ENCODE measurements at places on chromosomes 6 and 20.

DNA sequence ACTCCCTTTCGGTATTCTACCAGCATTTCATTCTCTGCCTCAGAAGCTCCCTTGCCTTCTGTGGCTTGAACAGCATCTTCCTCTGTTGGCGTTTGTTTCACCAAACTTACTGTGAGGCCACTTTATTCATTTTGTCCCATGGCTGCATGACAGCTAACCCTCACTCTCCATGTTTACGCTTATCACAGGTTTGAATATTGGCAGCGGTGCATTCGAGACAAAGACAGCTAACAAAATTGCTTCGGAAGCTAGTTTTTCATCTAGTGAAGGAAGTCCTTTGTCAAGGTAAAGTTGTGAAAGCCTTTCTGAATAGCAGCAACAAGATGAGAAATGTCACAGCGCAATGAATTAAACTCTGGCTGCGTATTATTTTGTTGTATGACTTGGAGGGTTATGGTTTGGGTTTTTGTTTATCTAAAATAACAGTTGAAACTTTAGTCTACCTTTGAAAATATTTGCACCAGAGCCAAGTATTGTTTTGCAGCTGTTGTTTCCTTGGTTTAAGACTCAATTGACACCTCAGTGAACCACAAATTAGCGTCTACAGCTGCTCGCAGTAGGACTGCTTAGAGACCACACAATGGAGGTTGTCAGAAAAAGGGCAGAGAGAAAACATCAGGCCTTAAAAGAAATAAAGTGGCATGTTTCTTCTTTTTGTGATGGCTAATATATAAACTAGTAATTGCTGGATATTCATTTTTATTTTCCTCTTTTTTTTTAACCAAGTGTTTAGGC is 70.4 kb upstream of the XRN2 start:
- DNase-seq = no peak

GRCh38 chr20:49490689-49491088 is 8.2 kb upstream of the KCNB1 start:
- no peak for DNase-seq

- peak; percentile 34 for DNase-seq
These were observed 80.7 kb upstream of the CCN6 start for GRCh38 chr6:111973118-111973761.

DNA sequence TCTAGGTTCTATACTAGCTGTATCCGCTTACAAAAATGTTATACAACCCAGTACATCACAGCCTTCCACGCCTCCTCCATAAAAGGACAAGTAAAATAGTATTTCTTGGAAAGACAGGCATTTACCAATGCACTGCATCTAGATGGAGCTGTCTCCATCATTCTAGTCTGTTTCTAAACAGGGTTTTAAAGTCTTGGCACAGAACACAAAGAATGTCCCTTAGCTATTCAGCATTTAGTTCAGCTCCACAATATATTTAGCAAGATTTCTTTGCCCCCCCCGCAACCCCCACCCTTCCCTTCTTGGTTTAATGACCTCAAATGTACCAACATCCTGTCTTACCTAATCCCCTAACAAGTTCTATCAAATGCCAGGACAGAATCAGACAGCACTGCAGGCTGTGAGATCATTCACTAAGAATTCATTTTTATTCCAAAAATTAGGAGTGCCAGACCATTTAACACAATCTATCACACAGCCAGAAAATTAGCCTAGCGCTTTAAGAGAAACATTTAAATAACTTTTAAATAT is 198.6 kb downstream of the BACH2 start:
- no peak for DNase-seq

- DNase-seq = no peak
These were observed 2.7 kb downstream of the EPB41L2 start for GRCh38 chr6:131060311-131060710.

GRCh38 chr6:119116712-119117281 is 38.3 kb upstream of the FAM184A start:
- no peak for DNase-seq

GRCh38 chr6:16944596-16944995 is 157.3 kb upstream of the STMND1 start:
- DNase-seq = no peak

- DNase-seq = no peak
These were observed 17.9 kb downstream of the CHMP4B start for GRCh38 chr20:33828967-33829560.

DNA sequence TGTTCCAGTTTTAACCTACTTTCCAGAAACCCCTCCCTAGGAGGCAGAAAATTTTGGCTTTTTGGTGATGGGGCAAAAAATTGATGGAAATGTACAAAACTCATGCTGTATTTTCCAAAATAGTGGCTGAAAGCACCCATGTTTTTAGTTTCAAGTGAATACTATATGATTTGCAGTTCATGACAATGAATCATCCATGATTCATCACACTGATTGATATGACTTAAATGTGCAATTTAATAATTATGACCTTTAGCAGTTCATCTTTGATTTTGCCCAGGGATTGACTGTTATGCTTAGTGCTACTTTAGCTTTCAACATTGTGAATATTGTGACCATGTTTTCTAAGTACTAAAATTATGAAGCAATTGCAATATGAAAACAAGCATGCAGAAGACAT is 478.7 kb downstream of the HTR1B start:
- no peak for DNase-seq

- DNase-seq = no peak
These were observed 337.0 kb downstream of the THBS2 start for GRCh38 chr6:168916576-168917211.

DNA sequence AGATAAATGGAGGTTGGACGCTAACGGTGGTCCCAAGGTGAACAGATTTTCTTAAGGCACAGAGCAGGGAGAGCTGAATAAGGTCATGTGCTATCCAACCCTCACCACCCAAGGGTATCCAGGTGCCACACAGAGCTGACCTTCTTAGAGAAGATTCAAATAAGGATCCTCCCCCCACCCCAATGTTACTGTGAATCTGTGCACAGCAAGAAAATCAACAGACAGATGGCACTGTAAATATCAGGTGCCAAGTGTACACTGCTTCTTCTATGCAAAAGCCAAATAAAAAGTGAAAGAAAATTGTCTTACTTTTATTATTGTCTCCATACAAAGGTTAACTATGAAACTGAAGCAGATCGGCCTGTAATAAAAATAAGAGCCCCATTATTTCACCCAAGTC is 96.9 kb downstream of the PAK5 start:
- no peak for DNase-seq

DNA sequence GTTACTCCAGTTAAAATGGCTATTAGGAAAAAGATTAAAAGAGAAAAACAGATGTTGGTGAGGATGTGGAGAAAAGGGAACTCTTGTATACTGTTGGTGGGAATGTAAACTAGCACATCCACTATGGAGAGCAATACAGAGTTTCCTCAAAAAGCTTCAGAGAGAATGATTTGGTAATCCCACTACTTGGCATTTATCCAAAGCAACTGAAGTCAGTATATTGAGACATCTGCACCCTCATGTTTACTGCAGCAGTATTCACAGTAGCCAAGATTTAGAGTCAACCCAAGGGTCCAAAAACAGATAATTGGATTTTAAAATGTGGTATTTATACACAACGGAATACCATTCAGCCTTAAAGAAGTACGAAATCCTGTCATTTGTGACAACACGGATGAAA is 469.5 kb downstream of the QKI start:
- no peak for DNase-seq

- no peak for DNase-seq
These were observed 7.3 kb downstream of the VWA7 start for GRCh38 chr6:31769684-31770371.

GRCh38 chr6:18099511-18099910 is 23.0 kb downstream of the NHLRC1 start:
- DNase-seq = no peak

DNA sequence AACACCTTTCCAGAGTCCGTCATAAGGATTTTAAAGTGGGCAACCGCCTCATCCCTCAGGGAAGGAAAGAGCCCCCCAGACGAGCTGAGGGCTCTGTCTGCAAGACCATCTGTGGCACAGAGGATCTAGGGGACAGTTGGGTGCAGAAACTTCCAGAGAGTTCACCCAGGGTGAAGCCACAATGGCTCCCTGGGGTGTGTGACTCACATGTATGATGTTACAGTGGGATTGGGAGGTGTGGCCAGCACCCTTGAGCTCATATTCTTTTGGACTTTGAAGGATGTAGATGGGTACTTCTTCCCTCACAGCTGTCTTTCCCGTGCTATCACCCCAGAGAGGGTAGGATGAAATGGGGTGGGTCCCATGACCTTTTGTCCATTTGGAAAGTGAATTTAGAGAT is 95.5 kb downstream of the NCR2 start:
- DNase-seq = peak; percentile 53

DNA sequence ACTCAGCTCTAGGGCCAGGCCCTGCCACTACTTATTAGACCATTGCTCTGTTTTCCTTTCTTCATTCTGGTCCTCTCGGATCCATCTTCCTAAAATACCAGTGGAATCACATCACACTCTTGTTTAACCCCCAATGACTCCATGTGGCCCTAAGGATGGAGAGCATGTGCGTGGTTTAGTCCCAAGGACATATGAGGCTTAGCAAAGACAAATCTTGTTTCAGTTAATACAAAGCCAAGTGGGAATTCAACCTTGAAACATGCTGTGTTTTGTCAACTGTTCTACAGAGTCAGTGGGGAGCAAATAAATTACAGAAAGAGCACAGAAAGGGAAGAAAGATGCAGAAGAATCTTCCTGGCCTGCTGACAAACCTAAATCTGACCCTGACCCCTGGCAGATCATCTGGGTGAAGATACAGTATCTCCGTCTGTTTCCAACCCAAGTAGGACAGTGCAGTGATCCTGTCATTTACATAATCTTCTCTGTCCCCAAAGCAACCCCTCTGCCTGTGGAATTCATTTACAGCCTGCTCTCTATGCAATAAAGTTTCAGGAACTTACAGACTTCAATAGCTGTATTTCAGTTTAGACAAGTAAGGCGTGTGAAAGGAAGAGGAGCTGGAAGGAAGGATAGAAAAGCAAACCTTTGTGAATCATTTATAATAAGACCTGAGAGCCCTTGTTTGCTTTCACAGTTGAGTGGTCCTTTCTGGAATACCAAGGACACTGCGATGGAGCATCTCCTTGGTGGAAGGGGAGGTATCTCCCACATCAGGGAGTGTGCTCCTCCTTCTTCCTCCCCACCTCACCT is 144.0 kb downstream of the THBS2 start:
- no peak for DNase-seq

GRCh38 chr6:35173427-35174087 is 32.4 kb upstream of the TCP11 start:
- DNase-seq = no peak

GRCh38 chr6:3825851-3826581 is 23.2 kb upstream of the FAM50B start:
- DNase-seq = peak; percentile 78

GRCh38 chr20:1467355-1468116 is 887 bp upstream of the NSFL1C start:
- no peak for DNase-seq

DNA sequence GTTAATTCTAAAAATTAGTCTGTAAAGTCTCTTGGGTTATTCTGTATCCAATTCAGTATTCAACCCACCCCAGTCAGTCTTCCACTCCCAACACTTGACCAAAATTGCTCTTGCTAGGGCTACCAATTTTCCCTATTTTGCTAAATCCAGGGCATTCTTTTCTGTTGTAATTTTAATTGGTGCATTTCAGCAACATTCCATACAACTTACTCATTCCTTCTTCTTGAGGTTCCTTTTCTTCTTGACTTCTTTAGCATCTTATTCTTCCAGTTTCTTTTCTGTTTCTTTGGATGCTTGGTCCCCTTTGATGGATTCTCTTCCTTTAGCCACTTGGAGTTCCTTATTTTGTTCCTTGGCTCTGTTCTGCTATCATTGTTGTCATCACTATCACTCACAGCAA is 11.2 kb upstream of the GRM1 start:
- DNase-seq = no peak

DNA sequence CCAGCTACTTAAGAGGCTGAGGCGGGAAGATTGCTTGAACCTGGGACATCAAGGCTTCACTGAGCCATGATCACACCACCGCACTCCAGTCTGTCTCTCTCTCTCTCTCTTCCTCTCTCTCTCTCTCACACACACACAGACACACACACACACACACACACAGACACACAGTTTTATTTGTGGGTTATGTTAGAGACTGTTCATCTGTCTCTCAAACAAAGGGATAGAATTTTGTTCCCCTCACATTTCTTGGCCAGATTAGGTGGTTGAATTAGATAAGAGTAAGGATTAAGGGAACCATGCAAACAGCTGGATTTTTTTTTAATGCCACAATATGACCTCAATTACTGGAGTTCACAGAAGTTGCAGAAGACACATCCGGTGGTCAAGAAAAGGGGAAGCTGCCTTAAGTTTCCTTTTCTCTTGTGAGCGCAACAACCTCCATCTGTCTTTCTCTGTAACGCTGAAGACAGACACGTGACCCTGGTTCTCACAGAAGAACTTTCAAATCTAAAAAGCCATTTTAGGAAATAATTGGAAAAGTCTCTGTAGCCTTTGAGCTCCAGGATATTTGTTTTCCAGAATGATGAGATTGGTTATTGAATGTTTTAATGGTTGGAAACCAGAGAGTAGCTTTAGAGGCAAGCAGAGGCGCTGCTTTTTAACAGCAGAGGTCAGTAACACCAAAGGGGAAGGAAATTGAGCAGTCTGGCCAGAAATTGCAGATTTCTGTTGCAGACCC is 32.9 kb upstream of the LGSN start:
- DNase-seq = peak; percentile 17

GRCh38 chr6:130369831-130370230 is 4.0 kb downstream of the TMEM200A start:
- DNase-seq = no peak

GRCh38 chr6:118669561-118669960 is 18.2 kb upstream of the CEP85L start:
- DNase-seq = no peak

GRCh38 chr6:137944793-137945498 is 77.9 kb downstream of the TNFAIP3 start:
- DNase-seq = no peak

DNA sequence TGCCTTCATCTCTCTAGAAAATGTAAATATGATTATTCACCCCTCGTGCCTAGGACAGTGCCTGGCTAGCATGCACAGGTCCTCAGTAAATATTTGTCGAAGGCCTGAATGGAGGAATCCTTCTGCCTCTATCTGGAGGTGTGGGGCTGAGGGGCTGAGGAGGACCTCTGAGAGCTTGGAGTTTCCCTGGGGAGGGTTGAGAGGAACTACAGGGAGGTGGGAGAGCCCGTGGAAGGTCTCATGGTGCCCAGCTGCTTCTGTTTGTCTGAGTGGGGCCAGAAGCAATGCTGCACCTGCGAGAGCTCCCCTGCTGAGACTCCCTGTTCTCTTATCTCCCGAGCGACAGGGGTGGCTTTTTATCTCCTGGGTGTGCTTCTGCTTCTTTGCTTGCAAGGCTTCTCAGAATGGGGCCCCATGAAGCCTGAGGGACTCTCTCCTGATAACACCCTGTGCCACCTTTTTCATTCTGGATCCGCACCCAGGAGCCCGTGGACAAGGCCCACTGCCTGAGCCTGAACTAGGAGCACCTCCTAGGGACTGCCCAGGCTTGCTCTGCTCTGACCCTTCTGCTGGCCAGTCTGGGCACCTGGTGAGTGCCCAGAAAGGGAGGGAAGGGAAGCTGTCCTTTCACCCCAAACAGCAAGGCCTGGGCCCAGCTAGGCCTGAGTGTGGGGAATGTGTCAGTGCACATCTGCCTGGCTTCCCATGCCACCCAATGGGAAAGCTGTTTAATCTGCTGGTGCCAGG is 2.4 kb downstream of the SLC29A1 start:
- no peak for DNase-seq
